Astrocyte of the hippocampus (primary cell): ENCODE measurements at places on chromosomes 2 and 18.

- no peak for DNase-seq
Measured at GRCh38 chr18:55086906-55087305, 127.6 kb upstream of the CCDC68 start.

DNA sequence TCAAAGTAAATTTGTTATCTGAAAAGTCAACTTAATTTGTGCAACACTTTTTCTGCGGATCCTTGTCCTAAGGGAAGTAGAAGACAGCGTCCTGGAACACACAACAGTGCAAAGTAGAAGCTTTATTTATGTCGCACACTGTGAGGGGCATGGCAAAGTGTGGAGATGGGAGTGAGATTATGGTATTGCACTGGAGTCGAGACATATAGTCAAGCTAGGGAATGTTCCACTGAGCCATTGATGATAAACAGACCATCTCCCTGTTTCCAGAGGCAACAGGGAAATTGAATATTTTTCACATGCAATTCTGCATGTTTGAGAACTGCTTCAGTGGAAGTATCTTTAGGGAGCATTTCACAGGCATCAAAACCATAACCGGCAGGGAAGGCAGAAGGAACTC, 46.2 kb downstream of the LRRTM1 start:
- DNase-seq, result no peak

GRCh38 chr2:65576861-65577601, 144.6 kb upstream of the SPRED2 start:
- peak; percentile 93 for DNase-seq

DNA sequence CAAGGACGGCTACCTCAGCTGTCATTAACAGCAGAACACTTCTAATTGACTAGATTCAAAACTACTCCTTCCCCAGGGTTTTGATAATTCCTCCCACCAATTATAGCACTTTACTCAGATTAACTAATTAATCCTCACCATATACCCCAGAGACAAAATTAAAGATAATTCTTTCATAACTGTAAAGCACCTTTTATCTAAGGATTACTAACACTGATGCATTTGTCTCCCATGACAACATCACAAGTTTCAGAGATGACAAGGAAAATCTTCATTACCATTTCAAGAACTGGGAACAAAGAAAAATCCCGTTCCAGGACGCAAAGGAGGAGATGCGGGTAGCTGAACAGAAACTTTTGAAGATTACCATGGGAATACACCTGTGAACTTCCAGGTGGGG, 129.4 kb upstream of the ITGA6 start:
- DNase-seq, result no peak

GRCh38 chr18:35481960-35482366, 15.8 kb downstream of the INO80C start:
- no peak for DNase-seq

DNA sequence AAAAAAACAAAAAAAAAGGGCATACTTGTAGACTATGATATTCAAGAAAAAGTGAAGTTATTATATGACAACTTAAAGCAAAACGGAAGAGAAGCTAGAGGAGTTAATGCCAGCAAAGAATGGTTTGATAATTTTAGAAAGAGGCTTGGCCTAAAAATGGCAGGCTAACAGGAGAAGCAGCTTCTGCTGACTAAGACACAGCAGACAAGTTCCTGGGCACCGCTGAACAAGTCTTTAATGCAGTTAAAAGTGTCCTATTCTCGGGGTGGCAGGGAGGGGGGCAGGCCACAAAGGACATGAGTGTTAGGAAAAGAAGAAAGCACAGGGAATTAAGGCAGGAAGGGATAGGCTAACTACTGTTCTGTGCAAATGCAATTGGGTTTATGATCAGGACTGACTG, 50.3 kb upstream of the GAREM2 start:
- no peak for DNase-seq

DNA sequence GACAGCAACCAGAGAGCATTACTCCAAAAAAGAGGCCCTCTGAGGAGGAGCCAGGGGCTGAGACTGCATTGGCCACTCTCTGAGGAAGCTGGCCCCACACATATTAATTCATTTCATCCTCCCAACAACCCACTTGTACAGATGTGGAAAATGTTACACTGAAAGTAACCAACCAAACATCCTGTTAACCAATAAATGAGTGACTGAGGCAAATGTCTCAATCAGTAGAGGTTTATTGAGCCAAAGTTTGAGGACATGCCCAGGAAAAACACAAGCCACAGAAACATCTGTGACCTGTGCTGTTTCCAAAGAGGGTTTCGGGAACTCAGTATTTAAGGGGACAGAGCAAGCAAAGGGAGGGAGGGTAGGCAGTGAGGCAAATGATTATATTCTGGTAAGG, 53.0 kb downstream of the SKA1 start:
- no peak for DNase-seq

DNA sequence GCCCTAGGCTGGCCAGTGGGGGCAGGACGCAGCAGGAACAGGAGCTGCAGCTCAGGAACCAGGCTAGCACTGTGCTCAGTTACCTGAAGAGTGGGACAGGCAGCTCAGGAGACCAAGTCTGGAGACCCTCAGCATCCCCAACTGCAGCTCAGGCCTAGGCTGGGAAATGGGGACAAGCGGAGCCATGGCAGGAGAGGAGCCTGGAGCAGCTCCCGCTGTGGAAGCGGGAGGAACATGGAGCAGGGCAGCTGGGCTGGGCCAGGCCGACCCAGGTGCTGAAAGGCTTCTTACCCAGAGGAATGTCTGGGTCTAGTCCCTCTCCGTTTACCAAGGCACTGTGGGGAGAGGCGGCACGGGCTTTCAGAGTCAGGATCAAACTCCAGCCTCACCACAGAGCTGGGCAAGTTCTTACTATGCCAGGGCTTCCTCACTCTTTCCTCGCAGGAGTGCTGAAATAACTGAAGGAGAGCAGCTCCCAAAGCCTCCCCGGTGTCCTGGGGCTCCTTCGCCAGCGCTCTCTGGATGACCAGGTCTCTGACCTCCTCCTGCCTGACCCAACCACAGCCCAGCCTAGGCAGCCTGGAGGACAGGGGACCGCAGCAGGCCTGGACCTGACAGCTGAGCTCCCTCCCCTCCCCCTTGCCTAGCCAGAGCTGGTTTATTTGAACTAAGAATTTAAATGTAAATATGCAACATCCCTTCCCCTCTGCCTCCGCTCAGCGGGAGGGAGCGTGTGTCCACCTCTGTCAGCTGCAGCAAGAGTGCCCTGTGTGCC, 247.8 kb upstream of the SIX2 start:
- DNase-seq, result no peak

DNA sequence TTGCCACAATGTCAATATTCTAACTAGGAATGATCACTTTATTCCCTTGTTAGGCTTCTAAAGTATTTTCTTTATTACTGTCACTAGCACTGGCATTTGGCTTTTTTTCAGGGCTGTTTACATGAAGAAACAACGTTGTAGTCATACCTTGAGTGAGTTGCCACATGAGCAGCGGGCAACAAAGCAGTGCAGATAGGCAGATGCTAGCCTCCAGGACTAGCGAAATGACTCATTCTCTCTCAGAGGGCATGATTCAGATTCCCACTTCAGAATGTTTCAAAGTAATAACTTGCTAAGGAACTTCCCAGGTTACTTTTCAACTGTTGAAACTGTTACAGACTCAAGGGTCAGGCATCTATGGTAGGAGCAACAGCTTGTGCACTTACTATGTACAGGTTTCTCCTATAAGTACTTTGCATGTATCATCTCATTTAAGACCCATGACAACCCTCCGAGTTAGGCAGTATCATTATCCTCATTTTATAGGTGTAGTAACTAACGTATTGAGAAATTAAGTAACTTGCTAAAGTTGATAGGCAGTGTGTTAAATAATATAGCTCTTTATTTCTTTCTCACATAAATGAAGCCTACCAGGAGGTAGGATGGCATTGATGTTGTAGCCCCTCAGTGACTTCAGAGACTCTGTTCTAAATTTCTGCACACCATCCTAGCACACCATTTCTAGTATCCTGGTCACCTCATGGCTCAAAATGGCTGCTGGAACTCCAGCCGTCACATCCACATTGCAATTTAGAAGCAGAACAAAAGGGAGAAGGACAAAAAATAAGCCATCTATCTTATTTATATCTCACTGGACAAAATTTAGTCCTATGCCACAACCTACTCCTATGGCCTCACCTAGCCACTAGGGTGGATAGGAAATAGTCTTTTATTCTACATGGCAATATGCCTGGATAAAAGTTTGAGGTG, 83.3 kb downstream of the ICOS start:
- peak; percentile 71 for DNase-seq

- DNase-seq, result no peak
Measured at GRCh38 chr2:69180227-69180626, 167.2 kb downstream of the ANTXR1 start.

GRCh38 chr2:227280895-227281294, 44.2 kb upstream of the MFF start:
- DNase-seq, result peak; percentile 35

- DNase-seq, result no peak
Measured at GRCh38 chr18:33404244-33404873, 36.2 kb downstream of the CCDC178 start.

DNA sequence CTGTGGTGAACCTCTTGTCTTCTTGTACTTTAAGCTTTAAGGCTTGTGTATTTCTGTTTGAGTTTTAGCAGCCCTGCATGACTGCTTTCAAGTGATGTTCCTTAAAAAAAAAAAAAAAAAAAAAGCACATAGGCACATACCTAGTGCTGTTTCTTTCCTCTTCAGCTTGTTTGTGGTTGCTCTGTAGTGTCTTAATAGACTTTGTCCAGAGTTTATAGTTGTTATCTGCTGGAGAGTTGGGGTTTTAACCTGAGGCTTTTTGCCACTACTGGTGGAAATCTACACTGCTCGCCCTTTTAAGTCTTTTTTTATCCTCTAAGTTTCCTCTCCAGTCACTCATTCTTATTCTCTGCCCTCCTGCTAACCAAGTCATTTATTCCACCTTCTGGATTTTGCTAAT, 34.5 kb downstream of the AGFG1 start:
- no peak for DNase-seq

DNA sequence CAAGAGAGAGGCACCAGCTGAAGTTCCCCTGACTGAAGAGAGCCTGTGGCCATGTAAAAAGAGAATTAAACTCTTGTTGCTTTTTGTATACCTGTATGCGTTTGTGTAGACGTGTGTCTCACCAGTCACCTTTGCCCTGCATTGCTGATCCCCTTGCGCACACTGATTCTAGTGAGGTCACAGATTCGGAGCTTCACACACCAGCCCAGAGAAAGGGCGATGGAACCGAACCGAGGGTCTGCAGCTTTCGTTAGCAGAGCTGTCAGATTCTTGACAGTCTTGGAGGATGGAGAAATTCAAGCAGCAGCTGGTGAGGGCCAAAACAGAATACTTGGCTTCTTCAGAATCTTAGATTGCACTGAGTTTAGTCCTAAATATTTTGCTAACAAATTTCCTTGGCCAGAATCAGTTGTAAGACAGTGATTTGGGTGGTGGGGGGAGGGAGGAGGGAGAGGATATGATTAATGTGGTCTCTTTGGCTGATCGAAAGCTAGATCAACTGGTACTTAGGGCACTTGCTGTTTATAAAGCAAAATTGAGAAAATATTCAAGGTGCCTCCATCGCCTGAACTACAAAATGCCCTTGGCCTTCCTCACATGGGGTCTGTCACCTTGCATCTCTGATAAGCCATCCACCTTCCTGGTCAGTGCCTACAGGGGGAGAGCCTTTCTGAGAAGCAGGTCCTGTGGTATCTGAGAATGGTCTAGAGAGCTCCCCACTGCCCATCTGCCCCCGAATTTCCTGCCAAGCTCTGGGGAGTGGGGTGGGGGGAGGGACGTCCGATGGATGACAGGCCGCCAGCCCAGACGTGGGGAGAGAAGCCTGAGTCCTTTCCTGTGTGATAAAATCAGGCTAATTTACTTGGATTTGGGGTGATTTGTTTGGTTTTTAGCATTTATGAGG, 123.5 kb downstream of the CABLES1 start:
- DNase-seq, result no peak

- DNase-seq, result no peak
Measured at GRCh38 chr2:105438104-105438929, 39.5 kb upstream of the FHL2 start.
